ENCODE measurements at places on chromosomes 11 and 22. TPM values are rescaled to one million over a fixed set of nuclear protein-coding genes. Genes with fewer than 3 reads are reported as not detected.

PRG3 gene
- not detected for total RNA-seq

- DNase-seq, result no peak
Observed at GRCh38 chr11:69865707-69866106, 46.5 kb upstream of the FGF3 start.

DNA sequence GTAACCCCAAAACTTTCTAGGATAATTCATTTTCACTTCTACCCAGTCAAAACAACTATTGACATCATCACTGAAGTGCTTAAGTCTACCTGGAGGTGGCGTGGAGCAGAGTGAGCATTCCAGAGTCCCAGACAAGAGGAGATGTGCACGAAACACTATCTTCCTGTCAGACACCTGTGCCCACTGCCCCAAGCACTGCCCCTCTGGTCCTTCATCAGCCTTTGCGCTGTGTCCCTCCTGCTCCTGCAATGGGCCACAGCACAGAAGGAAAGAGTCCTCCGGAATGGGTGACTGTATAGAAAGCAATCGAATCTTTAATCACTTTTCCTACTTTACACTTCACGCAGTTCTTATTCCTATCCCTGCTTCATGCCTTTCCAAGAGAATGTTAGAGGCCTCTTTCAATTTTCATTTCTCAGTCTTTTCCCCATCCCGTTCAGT, 512 bp upstream of the GRIA4 start:
- no peak for DNase-seq

DNA sequence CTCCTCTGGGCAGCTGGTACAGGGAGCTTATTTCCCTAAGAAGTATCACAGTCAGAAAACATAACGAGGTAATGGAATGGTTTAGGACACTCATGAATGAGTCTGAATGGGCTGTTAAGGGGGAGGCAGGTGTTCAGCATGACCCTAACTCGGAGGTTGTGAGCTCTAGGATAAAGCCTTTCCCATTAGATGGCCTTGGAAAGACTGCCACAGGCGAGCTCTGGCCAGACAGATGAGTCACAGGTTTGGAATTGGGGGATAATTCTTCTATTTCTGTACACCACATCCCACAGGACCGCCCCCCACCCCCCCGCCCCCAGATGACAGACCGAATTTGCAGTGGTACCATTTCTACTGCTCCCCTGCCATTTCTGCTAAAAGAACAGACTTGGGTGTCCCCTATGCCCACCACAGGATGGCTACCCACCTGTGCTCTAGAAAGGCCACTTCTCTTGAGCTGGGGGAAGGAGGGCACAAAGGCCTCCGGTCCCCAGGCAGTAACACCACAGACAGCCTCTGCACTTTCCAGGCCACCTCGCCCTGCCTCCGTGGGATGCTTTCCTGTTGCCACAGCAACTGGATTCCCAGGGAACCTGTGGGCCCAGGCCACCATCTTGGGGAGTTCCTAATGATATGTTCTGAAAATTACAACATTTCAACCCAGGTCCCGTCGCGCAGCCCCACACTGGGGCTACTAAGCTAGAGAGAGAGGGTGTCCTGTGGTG, 76.7 kb downstream of the TRIM29 start:
- DNase-seq, result no peak

DNA sequence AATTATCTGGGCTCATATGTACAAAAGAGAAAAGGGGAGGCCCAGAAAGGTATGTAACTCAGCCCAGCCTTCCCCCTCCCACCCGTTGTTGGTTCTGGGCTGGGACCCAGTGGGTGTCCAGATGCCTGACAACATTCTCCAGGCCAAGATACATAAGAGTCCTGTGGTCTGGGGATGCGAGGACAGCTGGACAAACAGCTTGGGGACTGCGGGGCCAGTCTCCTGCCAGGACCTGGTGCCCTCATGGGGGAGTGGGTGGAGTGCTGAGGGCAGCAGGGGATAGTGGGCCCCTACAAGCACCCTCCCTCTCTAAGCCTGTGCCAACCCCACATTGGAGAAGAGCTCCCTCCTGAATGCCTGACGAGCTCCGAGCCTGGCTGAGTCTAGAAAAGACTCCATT, 3.5 kb upstream of the SLC22A6 start:
- no peak for DNase-seq

KCNK4 gene
- not detected for total RNA-seq

Measured in upper lobe of right lung (tissue), 1 donor.